ENCODE measurements at places on chromosomes 2 and 18. TPM values are rescaled to one million over a fixed set of nuclear protein-coding genes. Genes with fewer than 3 reads are reported as not detected.

The IL1RL1 gene
- not detected for total RNA-seq

DNA sequence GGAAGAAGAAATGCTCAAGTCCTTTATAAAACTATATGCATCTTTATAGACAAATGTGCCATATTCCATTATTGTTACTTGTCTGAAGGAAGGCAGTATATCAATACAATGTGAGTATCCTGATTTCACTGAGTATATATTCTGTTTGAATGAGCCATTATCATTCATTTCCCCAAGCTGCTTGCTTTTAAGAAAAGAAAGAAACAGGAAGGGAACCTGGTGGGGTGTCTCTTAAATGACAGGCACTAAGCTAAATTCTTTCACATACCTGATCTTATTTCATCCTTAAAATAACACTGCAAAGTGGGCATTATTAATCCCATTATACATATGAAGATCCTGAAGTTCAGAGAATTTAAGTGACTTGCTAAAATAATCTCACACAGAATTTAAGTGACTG, 307.9 kb downstream of the SLC8A1 start:
- no peak for DNase-seq

The ACMSD gene
- total RNA-seq, result not detected

The SCYGR4 gene
- not detected for total RNA-seq

The CTNNA2 gene
- total RNA-seq, result not detected

DNA sequence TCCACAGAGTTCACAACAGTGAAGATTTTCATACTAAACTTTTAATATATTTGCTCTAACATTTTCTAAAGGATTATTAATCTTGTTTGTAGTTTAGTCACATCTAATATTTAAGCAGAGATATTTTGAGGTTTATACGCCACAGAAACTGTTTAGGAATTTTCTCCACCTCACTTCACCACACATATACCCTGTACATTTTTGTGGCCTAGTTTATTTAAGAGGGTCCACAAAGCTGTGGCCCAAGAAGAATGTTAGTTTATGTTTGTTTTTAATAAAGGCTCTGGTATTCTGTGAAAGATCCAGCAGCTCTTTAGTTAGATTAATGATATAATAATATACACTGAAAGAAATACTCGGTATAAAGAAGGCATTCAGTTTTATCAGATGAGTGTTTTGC, 132.7 kb upstream of the TTC27 start:
- DNase-seq, result no peak

Measured in Daoy (cell line).